ENCODE measurements at places on chromosomes 4 and X. TPM values are rescaled to one million over a fixed set of nuclear protein-coding genes. Genes with fewer than 3 reads are reported as not detected.

GRCh38 chr4:140343303-140343702, 30.1 kb upstream of the SCOC start:
- no peaks in the 10 kb centered on the region for H3K27me3 ChIP-seq
- H3K4me1 ChIP-seq = no peaks in the 10 kb centered on the region
- no peak for DNase-seq
- H3K27ac ChIP-seq = no peak overlapping the region
- no peaks in the 10 kb centered on the region for H3K36me3 ChIP-seq
- H3K4me3 ChIP-seq = no peak overlapping the region

GRCh38 chrX:2351999-2352995, 148.5 kb downstream of the DHRSX start:
- H3K4me3 ChIP-seq = no peak overlapping the region
- no peaks in the 10 kb centered on the region for H3K4me1 ChIP-seq
- no peaks in the 10 kb centered on the region for H3K27me3 ChIP-seq
- no peak overlapping the region for H3K27ac ChIP-seq
- peaks cover 5% of the 10 kb centered on the region for H3K36me3 ChIP-seq

GRCh38 chr4:123904882-123905281, 508.3 kb downstream of the SPRY1 start:
- H3K27me3 ChIP-seq = no peaks in the 10 kb centered on the region
- H3K4me1 ChIP-seq = no peaks in the 10 kb centered on the region
- H3K27ac ChIP-seq = no peak overlapping the region
- DNase-seq = no peak

DNA sequence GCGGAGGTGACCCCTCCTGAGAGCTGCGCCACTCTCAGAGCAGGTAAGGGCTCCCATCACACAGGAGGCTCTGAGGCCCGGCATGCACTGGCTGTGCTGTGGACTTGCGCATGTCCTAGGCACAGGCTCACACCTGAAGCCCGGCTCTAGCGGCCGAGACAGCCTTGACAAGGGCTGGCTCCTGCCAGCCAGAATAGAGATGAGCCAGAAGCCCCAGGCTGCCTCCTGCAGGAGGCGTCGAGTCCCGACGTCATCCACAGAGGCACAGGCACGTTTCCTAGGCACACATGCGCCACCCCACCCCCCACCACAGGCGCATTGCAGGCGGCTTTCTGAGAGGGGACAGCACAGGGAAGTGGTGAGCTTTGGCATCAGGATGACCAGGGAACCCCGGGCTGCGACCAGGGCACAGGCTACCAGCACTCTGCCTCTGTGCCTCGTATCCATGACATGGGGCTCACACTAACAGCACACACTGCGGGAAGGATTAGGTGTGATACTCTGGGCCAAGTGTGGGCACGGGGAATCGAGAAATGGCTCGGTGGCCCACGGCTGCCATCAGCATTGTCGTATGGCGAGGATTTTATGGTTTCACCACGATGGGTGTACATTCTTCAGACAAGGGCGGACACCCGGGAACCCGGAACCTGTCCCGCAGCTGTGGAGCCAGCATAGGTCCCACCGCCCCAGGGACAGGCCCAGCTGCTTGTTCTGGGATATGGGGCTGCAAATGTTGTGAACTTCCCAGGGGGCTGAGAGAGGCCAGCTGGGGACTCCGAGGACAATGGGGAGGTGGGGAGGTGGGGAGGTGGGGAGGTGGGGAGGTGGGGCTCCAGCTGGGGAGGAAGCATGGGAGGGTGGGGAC, 90.7 kb upstream of the ADRA2C start:
- no peak for DNase-seq
- H3K27ac ChIP-seq = no peak overlapping the region
- no peaks in the 10 kb centered on the region for H3K27me3 ChIP-seq
- no peaks in the 10 kb centered on the region for H3K4me1 ChIP-seq

- no peaks in the 10 kb centered on the region for H3K27me3 ChIP-seq
- DNase-seq = no peak
- peaks cover 18% of the 10 kb centered on the region for H3K4me1 ChIP-seq
- H3K36me3 ChIP-seq = no peaks in the 10 kb centered on the region
- no peak overlapping the region for H3K4me3 ChIP-seq
- H3K27ac ChIP-seq = no peak overlapping the region
Measured at GRCh38 chr4:26204911-26205370, 115.9 kb upstream of the RBPJ start.

DNA sequence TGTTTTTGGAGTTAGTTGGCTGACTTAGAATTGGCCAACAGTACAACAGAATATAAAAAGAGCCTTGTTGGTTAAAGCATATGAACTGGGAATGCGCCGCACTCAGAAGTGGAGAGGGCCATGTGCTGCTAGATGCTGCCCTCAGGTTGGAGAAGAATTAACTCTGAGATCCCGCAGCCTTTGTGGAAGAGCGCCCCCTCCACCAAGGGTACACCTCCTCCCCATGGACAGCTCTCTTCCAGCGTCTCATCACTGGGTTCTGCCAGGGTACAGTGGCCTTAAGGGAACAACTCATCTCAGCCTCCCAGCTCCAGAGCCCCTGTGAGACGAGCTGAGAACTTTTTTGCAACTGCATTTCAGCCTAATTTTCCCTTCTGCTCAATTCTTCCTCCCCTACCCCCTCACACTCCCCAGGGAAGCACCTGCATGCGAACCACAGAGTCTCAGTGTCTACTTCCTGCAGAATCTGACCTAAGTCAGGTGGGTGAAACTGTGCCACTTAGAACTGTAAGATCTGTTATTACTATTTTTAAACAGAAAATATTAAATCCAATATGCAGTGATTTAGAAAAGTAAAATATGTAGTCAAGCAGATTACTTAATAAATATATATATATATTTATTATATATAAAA, 380.6 kb downstream of the RAB28 start:
- H3K27ac ChIP-seq = no peak overlapping the region
- DNase-seq = no peak
- no peaks in the 10 kb centered on the region for H3K36me3 ChIP-seq
- no peaks in the 10 kb centered on the region for H3K4me1 ChIP-seq
- H3K27me3 ChIP-seq = no peaks in the 10 kb centered on the region

- H3K27me3 ChIP-seq = no peaks in the 10 kb centered on the region
- no peak overlapping the region for H3K4me3 ChIP-seq
- no peaks in the 10 kb centered on the region for H3K4me1 ChIP-seq
- no peaks in the 10 kb centered on the region for H3K36me3 ChIP-seq
- no peak overlapping the region for H3K27ac ChIP-seq
- no peak for DNase-seq
Measured at GRCh38 chr4:111475666-111476065, 669.6 kb upstream of the FAM241A start.

- no peak overlapping the region for H3K27ac ChIP-seq
- no peaks in the 10 kb centered on the region for H3K27me3 ChIP-seq
- H3K4me3 ChIP-seq = no peak overlapping the region
Measured at GRCh38 chr4:40482985-40483647, 146.5 kb downstream of the RBM47 start.

DNA sequence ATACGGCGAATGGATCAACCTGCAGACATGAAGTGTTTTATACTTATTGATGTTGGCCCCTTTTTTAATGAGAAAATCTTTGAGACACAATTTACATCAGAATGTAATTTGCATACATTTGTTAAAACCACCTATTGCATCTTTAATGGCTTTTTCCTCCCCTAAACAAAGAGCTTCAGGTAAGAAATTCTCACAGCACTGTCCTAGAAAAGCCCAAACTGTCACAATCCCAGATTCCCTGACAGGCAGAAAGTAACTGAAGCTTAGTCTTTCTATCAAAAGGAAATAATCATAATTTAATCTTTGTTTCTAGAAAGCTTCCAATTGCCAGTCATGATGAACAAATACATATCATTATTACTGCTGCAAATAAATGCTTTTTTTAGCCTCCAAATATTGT, 407.9 kb downstream of the TMA16 start:
- no peaks in the 10 kb centered on the region for H3K36me3 ChIP-seq
- H3K27me3 ChIP-seq = no peaks in the 10 kb centered on the region
- H3K4me3 ChIP-seq = no peak overlapping the region
- H3K4me1 ChIP-seq = no peaks in the 10 kb centered on the region

DNA sequence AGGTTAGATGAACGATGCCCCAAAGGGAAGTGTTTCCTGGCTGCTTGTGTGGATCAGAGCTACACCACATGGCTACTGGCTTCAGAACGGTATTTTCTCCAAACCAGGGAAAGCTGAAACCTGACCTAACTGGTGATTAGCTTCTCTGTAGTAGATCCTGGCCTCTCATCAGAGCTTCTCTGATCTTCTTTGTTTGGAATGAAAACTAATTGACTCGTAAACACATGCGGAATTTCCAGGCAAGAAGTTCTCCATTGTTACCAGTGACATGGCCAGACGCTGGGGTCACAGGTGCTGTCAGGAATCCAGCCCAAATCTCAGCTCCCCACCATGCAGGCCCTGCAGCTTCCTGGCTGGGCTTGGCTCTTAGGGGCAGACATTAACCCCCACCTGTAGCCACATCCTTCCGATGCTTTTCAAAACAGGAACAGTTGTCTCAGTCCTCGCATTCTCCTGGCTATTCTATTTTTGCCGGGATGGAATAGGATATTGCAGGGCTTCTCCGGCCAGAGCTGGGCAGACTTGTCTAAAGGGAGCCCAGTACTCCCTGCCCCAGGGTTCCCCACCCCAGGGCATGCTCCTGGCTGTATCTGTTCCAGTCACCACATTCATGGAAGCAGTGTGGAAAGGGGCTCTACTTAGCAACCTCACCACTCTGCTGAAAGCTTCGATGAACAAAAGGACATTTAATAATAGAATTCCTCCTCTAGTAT, 305.4 kb upstream of the F9 start:
- no peak for DNase-seq
- no peaks in the 10 kb centered on the region for H3K27me3 ChIP-seq
- no peak overlapping the region for H3K4me3 ChIP-seq
- H3K36me3 ChIP-seq = no peaks in the 10 kb centered on the region
- no peaks in the 10 kb centered on the region for H3K4me1 ChIP-seq

DNA sequence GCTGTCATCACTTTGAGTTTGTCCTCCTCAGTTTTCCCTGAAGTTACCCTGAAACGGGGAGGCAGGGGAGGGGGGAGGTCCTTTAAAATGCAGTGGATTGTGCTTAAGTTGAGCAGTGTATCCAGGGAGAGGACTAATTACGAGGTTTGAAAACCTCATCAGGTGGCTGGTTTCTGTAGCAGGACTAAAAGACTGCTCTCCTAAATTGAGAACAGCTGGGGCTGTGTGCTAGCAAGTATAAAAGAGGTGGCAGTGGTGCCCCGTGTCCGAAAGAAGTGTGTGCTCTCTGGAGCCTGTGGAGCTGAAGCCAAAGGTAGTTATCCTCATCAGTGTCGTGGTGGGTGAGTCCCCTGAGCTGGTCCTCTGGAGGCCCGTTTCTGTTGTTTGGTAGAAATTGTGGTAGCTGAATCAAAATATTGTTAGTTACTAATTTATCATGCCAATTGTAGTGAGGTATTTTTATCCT, 37.2 kb upstream of the CYP2U1 start:
- H3K4me1 ChIP-seq = no peaks in the 10 kb centered on the region
- H3K4me3 ChIP-seq = no peak overlapping the region
- no peak overlapping the region for H3K27ac ChIP-seq
- no peak for DNase-seq

DNA sequence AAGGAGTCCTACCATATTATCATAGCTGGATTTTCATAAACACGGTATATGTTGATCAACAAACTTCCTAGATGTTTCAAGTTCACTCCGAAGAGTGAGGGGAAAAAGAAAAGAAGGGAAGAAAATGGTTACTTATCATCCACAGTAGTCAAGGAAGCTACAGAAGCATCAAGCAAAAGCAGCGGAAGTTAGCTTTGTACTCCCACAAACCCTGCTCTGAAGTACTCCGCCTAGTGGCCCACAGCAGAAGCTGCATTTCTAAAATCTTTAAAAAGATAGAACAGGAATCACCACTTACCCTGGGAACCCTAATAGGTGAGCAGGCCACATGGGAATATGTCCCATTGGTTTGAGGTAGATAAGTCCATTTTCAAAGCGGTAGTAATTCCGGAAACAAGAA, 28.5 kb upstream of the FRG1 start:
- no peak for DNase-seq
- no peaks in the 10 kb centered on the region for H3K36me3 ChIP-seq
- H3K4me1 ChIP-seq = no peaks in the 10 kb centered on the region
- no peaks in the 10 kb centered on the region for H3K27me3 ChIP-seq

The GAGE1 gene
- total RNA-seq = not detected

The MBNL3 gene
- 29.6 TPM for total RNA-seq

The RS1 gene
- not detected for total RNA-seq

The SLC4A4 gene
- 1.2 TPM for total RNA-seq

The ITM2A gene
- 167 TPM for total RNA-seq

The GPR119 gene
- not detected for total RNA-seq

Data from naive thymus-derived CD4-positive, alpha-beta T cell (primary cell).